ENCODE measurements at places on chromosomes 16 and 17. TPM values are rescaled to one million over a fixed set of nuclear protein-coding genes. Genes with fewer than 3 reads are reported as not detected.

DNA sequence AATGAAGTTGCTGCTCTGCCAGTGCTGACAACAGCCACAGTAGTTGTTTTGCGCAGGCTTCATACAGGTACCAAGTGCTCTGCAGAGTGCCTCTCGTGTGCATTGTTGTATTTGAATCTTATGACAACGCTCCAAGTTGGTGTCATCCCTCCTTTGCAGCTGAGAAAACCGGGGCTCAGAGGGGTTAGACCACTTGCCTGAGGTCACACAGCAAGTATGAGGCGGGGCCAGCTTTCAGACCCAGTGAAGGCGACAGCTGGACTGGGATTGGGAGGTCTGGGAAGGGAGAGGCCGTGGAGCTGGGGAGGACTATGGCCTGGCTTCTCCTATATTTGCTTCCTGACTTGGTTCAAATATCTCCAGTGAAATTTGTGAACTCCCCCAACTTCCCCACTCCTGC lies 33.2 kb downstream of the WNT9B start:
- H3K4me3 ChIP-seq = no peak overlapping the region
- no peak for DNase-seq
- no peak overlapping the region for H3K27ac ChIP-seq
- H3K27me3 ChIP-seq = 0 out of 2 replicates have a peak, but pooled peaks cover 5% of the 10 kb centered on the region
- H3K36me3 ChIP-seq = no peaks in the 10 kb centered on the region

Gene TP53TG3C
- total RNA-seq = not detected

DNA sequence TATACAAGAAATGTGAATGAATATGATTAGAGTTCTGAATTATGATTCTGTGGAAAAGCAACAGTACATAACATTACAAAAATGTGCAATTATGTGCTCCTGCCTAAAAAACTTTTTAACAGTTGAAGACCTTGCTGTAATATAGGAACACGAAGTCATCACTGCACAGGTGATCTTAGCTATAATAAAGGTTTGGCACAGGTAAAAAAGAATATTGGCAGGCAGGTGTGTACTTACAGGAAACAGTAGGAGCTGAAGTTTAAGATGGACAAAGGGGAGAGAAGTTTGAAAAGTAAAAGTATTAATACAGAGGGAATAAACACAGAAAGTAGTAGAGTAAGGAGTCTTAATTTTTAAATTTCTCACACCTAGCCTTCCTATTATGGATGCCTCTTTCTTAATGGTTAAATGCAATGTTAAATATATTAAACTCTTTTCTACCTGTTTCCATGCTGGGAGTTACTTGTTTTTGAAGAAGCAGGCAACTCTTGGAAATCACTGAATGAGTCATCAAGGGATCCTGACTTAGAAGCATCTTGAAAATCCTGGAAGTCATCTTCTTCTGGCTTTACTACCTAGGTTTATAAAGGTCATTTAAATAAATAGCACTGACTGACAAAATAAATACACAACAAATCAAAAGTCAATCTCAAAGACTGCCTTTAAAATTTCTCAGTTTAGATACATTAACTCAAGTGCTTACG lies 40.7 kb downstream of the SYNRG start:
- H3K4me1 ChIP-seq = peaks cover 6% of the 10 kb centered on the region
- no peak overlapping the region for H3K27ac ChIP-seq
- H3K4me3 ChIP-seq = no peak overlapping the region
- no peaks in the 10 kb centered on the region for H3K27me3 ChIP-seq

Gene CXCL16
- total RNA-seq = 44.8 TPM

- H3K27me3 ChIP-seq = no peaks in the 10 kb centered on the region
- no peaks in the 10 kb centered on the region for H3K36me3 ChIP-seq
- peaks cover 27% of the 10 kb centered on the region for H3K4me1 ChIP-seq
- H3K27ac ChIP-seq = no peak overlapping the region
- DNase-seq = no peak
- no peak overlapping the region for H3K4me3 ChIP-seq
Observed at GRCh38 chr17:27247071-27247957, 46.6 kb upstream of the WSB1 start.

Gene TLCD1
- 28.3 TPM for total RNA-seq

DNA sequence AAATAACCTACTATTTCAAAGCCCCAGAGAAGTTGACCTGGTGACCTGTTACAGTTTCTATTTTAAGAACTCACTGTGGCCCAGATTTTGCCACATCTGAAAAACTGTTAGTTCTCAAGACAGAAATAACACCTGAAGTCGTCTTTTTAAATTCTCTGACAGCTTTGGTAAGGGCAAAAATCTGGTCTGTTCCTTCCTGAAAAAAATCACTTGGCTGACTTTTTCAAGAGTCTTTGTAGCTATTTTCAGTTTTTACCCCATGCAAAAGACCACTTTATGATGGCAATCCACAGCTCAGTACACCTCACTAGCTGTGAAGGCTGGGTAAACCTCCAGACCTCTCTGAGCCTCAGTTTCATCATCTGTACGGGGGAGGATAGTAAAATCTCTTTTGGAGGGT lies 60.7 kb upstream of the SREBF1 start:
- H3K27me3 ChIP-seq = no peaks in the 10 kb centered on the region
- no peak overlapping the region for H3K27ac ChIP-seq
- peaks cover 39% of the 10 kb centered on the region for H3K4me1 ChIP-seq
- DNase-seq = no peak
- H3K4me3 ChIP-seq = no peak overlapping the region
- H3K36me3 ChIP-seq = no peaks in the 10 kb centered on the region

GRCh38 chr17:7634384-7634783 lies 4.4 kb downstream of the SHBG start:
- H3K36me3 ChIP-seq = no peaks in the 10 kb centered on the region
- H3K27ac ChIP-seq = no peak overlapping the region
- no peak for DNase-seq
- no peak overlapping the region for H3K4me3 ChIP-seq

Gene NPLOC4
- total RNA-seq = 137 TPM

- 0 out of 2 replicates have a peak overlapping the region, but pooled peaks have one; percentile 14 for H3K27ac ChIP-seq
- H3K4me1 ChIP-seq = peaks cover 40% of the 10 kb centered on the region
- no peak overlapping the region for H3K4me3 ChIP-seq
- no peak for DNase-seq
- no peaks in the 10 kb centered on the region for H3K36me3 ChIP-seq
Observed at GRCh38 chr17:41406205-41406604, 8.8 kb upstream of the KRT31 start.

DNA sequence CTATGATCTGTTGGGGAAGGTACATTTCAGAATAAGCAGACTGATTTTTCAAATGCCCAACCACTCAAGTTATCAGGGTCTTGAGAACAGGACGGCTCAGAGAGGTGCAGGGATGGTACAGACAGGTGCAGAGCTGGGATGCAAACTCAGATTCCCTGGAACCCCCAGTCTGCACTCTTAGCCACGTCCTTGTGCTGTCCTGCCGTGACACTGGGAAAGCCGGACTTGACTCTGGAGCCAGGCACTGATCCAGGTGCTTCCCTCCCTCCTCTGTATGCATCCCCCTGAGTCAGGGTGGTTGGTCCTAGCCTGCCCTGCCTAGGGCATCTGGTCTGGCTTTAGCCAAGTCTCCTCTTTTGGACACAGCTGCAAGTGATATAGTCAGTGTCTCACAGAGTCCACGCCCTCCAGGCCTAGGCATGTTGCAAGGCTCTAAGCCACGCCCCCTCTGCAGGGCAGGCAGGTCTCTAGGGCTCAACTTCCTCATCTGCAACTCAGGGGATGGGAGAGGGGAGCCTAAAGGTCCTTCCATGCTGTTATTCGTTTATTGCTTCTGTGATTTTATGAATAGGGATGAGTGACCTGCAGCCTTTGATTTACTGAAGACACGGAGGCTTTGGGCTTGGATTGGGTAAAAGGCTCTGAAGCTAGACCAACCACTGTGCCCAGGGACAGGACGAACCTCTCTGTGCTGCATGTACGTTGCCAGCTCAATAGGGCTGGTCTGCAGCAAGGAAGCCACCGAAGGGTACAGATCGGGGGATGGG lies 97.3 kb downstream of the SDK2 start:
- no peaks in the 10 kb centered on the region for H3K36me3 ChIP-seq
- no peak overlapping the region for H3K4me3 ChIP-seq
- peak; percentile 12 for DNase-seq

DNA sequence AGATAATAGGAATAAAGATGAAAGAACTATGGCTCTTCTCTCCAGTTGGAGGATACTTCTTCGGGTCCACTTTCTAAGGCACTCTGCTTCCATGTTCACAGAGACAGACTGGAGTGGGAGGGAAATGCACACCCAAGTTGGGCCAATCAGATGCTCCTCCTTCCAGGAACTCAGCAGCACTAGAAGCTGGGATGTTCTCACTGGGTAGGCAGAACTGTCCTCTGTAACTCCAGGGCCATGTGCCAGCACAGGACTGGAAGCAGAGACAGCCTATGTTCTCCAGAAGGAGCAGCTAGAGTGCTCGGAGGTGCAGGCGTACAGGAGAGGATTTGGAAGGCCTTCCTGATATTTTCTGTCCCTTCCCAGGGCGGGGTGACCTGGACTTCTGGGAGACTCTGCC lies 49.9 kb upstream of the SREBF1 start:
- H3K27me3 ChIP-seq = no peaks in the 10 kb centered on the region
- H3K36me3 ChIP-seq = no peaks in the 10 kb centered on the region
- H3K4me1 ChIP-seq = 0 out of 2 replicates have a peak, but pooled peaks cover 4% of the 10 kb centered on the region
- no peak for DNase-seq
- H3K4me3 ChIP-seq = no peak overlapping the region

Gene CCL8
- total RNA-seq = not detected

DNA sequence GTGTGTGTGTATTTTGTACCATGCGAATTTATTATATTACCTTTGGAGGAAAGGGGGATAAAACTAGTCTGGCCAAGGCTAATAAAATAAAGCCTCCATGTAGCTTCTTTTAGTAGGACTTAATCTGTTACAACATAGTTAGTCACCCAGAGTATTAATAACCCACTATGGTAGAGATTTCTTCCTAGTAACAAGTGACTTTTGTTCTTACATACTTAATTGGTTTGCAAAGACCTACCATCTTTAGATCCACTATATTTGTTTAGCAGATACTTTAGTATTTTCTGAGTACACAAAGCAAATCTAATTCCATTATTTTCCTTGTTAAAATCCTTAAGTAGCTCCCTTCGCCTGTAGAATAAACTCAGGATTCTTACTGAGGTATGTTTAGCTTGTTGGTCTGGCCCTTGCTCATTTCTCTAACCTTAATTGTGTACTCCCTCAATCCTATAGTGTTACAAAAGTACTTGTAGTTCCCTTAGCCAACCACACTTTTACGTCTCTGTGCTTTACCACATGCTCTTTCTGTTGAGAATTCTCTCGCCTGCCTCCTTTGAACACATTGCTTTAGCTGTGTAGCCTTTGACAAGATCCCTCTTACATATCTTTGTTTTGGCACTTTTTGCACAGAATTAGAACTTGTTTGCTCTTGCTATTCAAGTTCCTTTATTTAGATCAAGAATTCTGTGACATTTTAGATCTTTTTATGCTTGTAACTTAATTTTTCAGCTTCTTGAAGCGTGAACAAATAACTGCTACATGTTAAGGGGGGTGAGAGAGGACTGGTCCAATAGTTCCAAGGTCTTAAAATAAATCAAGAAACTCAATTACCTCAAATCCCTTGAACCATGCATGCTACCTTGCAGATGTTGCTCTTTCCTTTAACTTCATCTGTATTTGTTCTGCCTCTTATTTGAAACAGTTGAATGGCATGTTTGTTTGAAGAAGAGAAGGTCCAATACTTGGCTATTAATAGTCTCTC lies 23.8 kb downstream of the CLTC start:
- H3K4me3 ChIP-seq = no peak overlapping the region
- peaks cover 36% of the 10 kb centered on the region for H3K36me3 ChIP-seq
- H3K4me1 ChIP-seq = peaks cover 10% of the 10 kb centered on the region
- H3K27ac ChIP-seq = no peak overlapping the region

GRCh38 chr16:19831678-19832077 lies 53.0 kb downstream of the GPRC5B start:
- H3K27me3 ChIP-seq = no peaks in the 10 kb centered on the region
- H3K36me3 ChIP-seq = no peaks in the 10 kb centered on the region
- H3K4me1 ChIP-seq = no peaks in the 10 kb centered on the region
- no peak overlapping the region for H3K27ac ChIP-seq
- no peak overlapping the region for H3K4me3 ChIP-seq
- DNase-seq = no peak

- no peak for DNase-seq
- H3K4me3 ChIP-seq = no peak overlapping the region
- no peaks in the 10 kb centered on the region for H3K4me1 ChIP-seq
- H3K27ac ChIP-seq = no peak overlapping the region
Observed at GRCh38 chr16:63289834-63290460, 1253.7 kb upstream of the CDH8 start.

DNA sequence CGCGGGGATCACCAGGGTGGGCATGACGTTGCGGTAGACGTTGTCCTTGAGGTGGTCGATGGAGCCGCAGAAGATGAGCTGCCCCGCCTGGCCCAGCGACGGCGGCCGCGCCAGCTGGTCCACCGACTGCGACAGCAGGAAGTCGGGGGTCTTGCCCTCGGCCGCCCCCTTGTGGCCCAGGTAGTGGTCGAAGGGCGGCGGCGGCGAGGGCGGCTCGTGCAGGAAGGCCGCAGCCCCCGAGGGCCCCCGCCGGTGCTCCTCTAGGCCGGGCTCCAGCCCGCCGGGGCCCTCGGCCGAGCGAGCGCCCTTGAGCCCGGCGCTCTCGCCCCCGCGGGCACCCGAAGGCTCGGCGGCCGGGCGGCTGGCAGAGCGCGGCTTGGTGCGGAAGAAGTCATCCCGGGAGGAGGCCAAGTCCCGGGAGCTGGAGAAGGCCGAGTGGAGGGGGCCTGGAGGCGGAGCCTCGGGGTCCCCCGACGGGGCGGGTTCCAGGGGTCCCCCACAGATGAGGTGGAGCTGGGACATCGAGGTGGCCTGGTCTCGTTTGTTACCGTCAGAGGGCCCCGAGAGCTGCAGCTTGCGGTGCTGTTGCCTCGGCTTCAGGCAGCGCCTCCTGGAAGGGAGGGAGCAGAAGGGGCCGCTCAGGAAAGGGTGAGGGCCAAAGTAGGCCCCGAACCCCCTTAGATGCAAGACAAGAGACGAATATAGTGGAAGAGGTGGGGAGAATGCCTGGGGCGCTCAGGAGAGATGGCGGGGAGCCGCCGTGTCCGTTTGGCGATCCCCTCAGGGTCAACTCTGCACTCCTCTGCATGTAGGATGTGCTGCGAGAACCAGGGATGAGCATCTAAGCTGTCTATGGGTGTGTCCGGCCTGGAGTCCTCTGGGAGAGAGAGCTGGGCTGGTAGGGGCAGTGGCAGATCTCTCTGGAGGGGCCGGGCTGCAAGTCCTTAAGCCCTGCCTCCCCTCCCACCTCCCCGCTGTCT lies 8.8 kb downstream of the FAM171A2 start:
- no peak overlapping the region for H3K4me3 ChIP-seq
- DNase-seq = no peak
- H3K27me3 ChIP-seq = no peaks in the 10 kb centered on the region

DNA sequence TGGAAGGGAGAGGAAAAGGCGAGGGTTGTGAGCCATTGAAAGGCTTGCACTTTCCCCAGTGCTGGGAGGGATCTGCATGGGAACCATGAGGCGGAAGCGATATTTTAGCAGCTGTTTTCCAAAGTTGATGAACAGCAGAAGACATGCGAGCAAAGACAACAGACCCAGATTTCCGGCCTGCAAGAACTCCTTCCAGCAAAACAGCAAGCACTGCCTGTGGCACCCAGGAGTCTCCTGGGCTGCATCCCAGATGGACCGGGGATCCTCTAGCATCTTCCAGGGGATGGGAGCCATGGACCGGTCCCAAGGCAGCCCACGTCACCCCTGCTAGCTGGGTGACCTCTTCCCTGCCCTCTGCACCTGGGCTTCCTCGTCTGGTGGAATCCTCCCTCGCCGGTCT lies 162.8 kb downstream of the IRF8 start:
- H3K36me3 ChIP-seq = no peaks in the 10 kb centered on the region
- peaks cover 31% of the 10 kb centered on the region for H3K27me3 ChIP-seq
- no peak overlapping the region for H3K4me3 ChIP-seq
- H3K4me1 ChIP-seq = peaks cover 10% of the 10 kb centered on the region

Gene MPP3
- total RNA-seq = 19.5 TPM

Gene CPNE7
- total RNA-seq = 201 TPM
